ENCODE measurements at places on chromosomes 11 and 22.

DNA sequence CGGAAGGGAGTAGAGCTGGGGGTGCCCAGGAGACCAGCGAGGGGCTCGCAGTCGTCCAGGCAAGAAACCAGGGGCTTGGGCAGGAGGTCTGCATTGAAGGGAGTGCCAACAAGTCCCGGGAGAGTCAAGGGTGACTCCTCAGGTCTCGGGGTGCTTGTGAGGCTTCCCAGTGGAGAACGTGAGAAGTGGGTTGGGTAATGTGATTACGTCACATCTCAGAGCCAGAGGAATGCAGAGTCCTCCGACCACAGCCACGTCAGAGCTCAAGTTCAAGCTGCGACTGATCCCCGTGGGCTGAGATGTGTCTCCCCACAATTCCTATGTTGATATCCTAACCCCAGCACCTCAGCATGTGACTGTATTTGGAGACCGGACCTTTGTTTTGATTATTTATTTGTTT lies 89.7 kb upstream of the SHANK2 start:
- no peak for DNase-seq

GRCh38 chr11:12737024-12737423 lies 62.8 kb downstream of the TEAD1 start:
- DNase-seq, result no peak

DNA sequence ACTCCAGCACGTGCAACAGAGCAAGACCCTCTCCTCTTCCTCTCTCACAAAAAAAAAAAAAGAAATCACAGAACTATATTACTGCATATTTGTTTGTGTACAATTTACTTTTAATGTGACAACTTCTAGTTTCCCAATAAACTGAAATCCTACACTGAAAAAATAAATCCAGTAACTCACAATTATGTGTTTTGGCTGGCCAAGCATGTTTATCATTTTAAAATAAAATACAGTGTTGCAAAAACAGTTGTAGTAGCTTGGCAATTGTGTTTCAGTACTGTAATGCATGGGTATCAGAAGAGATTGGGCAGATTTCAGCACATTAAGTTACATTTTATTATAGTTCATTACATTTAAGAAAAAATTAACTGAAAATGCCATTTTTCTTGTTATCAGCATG lies 344.9 kb downstream of the ETS1 start:
- no peak for DNase-seq

DNA sequence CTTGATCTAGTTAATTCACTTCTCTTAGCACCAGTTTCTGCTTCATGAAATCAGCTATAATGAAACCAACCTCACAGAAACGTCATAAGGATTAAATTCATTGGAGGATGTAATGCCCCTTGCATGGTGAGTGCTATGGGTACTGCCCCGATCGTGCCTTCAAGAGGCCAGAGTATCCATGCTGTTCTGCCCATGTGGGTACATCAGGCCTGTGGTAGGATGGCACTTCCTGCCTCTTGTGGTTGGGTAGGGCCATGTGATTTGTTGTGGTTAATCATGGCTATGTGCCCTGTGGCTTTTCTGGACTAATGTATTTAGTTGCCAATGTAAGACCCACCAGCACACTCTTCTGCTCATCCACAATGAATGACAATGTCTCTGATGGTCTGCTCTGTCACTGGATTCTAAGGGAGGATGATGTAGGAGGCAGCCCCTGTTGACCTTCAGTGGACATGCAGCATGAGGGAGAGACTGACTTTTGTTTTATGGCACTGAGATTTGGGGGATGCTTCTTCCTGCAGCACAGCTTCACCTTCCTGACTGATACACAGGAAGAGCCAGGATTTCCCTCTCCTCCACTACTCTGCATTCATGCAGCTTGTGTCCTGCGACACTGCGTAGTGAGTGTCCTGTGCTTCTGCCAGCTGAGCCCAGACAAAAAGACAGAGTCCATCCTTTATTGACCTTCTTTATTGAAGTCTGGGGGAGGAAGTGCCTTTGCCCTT lies 66.2 kb downstream of the DHCR7 start:
- no peak for DNase-seq

- no peak for DNase-seq
Measured at GRCh38 chr22:26615830-26616435, 1.9 kb downstream of the CRYBB1 start.

DNA sequence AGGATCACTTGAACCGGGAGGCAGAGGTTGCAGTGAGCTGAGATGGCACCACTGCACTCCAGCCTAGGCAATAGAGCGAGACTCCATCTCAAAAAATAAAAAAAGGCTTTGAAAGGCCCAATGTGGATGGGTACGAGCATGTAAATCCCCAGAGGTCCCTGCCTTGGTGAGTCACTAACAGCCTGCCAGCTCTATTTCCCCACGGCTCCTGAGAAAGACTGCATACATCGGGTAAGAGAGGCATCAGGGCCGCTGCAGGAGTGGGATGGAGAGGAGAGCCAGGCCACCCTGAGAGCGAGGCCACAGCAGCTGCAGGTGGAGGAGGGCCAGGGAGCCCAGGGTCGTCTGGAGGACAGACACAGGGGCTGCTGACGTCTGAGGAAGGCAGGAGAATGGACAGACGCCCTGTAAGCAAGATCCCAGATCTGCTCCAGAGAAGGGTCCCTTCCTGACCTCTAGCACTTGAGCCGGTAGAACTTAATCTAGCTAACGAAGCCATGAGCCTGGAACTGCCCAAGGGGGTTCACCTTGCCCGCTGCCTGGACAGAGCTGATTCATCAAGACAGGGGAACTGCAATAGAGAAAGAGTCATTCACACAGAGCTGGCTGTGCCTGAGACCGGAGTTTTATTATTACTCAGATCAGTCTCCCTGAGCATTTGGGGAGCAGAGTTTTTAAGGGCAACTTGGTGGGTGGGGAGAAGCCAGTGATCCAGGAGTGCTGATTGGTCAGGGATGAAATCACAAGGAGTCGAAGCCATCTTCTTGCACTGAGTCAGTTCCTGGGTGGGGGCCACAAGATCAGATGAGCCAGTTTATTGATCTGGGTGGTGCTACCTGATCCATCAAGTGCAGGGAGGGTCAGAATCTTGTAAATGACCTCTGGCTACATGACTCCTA lies 5.1 kb upstream of the KRTAP5-9 start:
- DNase-seq, result no peak

DNA sequence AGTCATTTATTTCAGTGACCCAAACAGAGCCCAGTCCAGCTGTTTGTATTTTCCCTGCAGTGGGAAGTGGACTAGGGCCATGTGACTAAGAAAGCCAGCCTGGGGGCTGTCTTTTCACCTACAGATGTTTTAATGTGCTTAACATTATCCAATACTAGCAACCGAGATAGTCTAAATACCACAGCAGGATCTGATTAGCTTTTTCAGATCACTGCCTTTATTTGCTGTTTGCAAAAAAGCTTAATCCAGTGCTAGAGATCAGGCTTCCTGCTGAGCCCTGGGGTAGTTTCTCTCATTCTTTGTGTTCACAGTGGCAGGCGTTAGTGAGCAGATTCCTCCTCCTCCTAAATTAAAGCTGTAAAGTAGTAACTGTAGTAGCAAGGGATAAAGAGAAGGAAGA lies 35.0 kb downstream of the ZC3H12C start:
- DNase-seq, result no peak

DNA sequence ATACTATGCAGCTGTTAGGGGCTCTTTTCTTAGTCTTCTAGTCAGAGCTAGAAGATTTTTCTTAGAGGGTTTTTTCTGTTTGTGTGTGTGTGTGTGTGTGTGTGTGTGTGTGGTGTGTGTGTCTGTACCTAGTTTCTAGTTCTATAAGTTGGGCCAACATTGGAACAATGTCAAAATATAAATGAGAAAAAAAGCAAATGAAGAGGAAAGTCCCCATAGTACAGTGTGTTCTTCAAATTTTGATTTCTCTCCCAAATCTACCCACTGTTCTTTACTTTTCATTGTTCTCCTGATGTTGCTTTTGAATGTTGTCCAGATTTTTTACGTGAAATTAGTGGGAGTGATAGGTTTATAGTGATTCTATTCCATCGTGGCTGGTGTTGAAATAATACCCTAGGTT lies 2153.4 kb upstream of the RAG2 start:
- DNase-seq, result no peak

GRCh38 chr11:122882189-122882856 lies at the start of gene JHY:
TSS of gene JHY (plus strand) at chr11:122882759. CDS start at chr11:122885850, 3,091 bp downstream.
- no peak for DNase-seq

- no peak for DNase-seq
Measured at GRCh38 chr11:5620651-5621521, 3.9 kb upstream of the TRIM34 start.

DNA sequence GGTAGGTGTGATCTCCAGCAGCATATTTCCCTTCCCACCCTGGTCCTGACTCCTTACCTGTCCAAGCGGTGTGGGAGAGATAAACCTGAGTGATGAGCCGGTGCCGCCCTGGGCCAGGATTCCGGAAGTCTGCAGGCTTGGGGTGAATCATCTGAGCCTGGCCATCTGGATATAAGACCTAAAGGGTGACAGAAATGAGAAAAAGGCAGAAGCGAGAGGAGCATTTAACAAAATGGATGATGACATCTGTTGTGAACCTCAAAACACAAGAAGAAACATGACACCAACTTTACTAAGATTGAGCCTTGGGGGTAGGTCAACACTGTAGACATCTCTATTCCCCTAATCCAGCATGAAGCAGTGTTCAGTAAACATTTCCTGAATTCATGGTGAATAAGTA lies 62.8 kb downstream of the AAMDC start:
- no peak for DNase-seq

- DNase-seq, result no peak
Measured at GRCh38 chr11:65539744-65540289, 14.9 kb downstream of the SCYL1 start.

DNA sequence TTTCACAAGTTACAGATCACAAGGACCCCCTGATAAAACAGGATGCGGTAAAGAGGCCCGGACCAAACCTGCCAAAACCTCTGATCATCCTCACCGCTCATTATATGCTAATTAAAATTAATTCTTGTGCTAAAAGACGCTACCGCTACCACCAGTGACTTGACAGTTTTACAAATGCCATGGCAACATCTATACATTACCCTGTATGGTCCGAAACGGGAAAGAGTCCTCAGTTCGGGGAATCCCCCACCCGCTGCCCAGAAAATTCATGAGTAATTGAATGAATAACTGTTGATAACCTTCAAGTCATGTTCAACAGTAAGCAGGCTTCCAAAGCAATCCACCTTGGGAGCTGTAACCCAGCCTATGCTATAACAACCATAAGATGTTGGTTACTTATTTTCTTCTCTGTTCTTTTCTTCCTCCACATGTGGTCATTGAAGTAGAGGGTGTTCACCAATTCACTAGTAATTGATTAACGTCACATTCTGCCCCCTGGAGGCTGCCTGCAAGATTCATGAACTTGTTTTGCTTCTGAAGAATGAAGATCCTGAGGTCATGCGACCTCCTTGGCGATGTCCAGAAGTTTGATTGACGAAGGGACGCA lies 20.6 kb downstream of the APOBEC3H start:
- no peak for DNase-seq

GRCh38 chr11:74679513-74679865 lies 51.7 kb downstream of the CHRDL2 start:
- no peak for DNase-seq

DNA sequence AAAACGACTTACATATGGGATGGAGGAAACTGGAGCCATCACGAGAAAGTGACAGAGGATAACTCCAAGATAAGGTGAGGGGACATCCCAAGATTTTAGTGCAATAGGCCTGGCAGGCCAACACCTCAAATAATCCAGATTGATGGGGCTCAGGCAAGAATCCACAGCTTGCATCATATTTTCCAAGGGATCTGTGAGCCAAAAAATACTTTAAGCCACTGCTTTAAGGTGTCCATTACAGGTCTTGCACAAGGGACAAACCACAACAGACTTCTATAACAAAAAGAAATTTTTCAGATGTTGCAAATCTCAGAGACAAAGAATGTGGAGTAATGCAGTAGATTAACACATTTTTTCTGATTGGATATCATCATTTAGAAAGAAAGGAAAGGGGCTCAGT lies 45.6 kb downstream of the DENND5A start:
- no peak for DNase-seq

GRCh38 chr11:120112174-120112796 lies 25.6 kb downstream of the TRIM29 start:
- DNase-seq, result no peak

DNA sequence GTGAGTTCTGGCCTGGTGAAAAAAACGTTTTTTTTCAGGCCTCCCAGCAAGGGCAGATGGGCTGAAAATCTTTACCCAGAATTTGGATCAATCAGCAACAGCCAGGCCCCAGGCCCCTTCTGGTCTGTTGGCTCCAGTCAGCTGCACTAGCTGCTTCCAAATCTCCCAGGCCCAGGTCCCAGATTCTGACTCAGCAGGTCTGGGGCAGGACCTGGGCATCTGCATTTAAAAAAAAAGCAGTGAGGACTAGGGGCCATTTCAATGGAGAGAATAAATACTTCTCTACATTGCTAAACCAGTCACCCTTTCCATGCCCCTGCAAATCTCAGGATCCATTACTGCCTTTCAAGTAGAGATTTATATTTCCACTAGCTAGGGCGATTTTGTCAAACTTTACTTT lies 4.3 kb downstream of the SLC15A3 start:
- DNase-seq, result no peak

DNA sequence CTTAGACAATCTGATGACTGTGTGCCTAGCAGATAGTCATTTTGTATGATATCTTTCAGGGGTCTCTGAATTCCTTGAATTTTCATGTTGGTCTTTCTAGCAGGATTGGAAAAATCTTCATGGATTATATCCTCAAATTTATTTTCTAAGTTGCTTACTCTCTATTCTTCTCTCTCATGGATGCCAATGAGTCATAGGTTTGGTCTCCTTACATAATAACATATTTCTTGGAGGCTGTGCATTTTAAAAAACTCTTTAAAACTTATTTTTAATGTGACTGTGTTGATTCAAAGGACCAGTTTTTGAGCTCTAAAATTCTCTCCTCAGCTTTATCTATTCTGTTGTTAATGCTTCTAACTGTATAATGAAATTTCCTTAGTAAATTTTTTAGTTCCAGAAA lies 198.7 kb downstream of the AASDHPPT start:
- DNase-seq, result no peak

GRCh38 chr11:44072757-44073658 lies 6.9 kb downstream of the ACCS start:
- DNase-seq, result no peak

- DNase-seq, result no peak
Measured at GRCh38 chr22:20602609-20603164, 95.3 kb downstream of the MED15 start.

- no peak for DNase-seq
Measured at GRCh38 chr22:46213052-46213451, 37.0 kb downstream of the CDPF1 start.

- no peak for DNase-seq
Measured at GRCh38 chr11:120744016-120744994, 232.8 kb downstream of the GRIK4 start.

GRCh38 chr22:43263645-43264514 lies 76.9 kb upstream of the TTLL12 start:
- peak; percentile 81 for DNase-seq

GRCh38 chr11:69702769-69703452 lies 911 bp downstream of the FGF19 start:
- no peak for DNase-seq

DNA sequence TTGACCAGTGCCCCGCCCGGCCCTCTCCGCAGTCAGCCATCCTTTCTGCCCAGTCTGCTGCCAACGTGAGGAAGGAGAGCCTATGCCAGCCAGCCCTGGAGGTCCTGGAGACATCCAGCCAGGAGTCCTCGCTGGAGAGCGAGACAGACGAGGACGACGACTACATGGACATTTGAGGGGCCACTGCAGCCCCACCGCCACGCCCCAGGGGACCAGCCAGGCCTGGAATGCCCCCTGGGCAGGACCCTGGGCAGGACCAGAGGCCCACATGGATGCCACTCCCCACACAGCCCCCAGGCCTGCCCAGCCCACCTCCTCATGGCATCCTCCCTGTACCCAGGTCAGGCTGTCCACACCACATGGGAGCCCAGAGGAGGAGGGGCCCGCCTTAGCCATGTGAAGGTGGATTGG lies 3.3 kb upstream of the SUSD2 start:
- DNase-seq, result no peak

GRCh38 chr11:131463649-131464425 lies 93.4 kb downstream of the NTM start:
- no peak for DNase-seq
